Stimulated activated CD4-positive, alpha-beta T cell treated with anti-CD3 and anti-CD28 coated beads, Interleukin-1b, Interleukin-23, amount 100 ng/mL, for 1 hour (primary cell): ENCODE measurements at places on chromosomes 6 and 20.

DNA sequence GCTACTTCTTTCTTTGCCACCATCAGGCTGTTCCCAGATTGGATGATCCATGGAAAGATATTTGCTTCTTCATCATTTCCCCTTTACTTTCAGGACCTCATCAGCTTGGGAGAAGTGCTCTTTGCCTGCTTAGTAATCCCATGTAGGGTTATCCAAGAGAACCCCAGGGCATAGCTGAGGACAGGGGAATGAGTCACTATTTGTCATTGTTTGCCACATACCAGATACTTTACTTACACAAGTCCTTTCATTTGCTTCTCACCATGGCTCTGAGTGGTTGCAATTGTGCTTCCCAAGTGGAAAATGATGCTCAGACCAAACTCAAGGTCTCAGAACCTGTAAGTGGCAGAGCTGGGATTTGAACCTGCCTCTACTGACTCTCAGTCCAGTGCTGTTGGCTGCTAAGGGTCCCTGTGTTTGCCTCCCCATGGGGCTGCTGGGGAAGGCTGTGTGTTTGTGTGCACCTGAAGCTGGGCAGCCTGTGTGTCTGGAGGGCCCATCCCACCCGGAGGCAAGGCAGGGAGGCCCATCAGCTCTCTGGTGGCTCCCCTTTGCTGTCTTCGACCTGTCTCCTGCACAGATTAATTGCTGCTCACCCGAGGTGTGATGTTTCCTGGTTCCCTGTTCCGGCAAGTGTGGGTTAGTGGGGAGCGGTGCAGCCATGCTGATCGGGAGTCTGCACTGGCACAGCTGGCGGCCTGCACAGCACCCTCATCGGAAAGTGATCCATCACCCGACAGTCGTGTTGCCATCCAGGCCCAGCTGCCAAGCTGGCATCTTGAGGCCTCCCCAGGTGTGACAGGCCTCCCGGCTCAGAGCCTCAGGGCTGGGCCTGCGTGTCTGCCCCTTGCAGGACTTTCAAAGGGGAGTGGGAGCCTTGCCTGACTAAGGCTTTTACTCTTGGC, 228.8 kb downstream of the DHX35 start:
- DNase-seq: no peak

- DNase-seq: no peak
Measured at GRCh38 chr6:81812401-81812800, 59.9 kb upstream of the TENT5A start.

DNA sequence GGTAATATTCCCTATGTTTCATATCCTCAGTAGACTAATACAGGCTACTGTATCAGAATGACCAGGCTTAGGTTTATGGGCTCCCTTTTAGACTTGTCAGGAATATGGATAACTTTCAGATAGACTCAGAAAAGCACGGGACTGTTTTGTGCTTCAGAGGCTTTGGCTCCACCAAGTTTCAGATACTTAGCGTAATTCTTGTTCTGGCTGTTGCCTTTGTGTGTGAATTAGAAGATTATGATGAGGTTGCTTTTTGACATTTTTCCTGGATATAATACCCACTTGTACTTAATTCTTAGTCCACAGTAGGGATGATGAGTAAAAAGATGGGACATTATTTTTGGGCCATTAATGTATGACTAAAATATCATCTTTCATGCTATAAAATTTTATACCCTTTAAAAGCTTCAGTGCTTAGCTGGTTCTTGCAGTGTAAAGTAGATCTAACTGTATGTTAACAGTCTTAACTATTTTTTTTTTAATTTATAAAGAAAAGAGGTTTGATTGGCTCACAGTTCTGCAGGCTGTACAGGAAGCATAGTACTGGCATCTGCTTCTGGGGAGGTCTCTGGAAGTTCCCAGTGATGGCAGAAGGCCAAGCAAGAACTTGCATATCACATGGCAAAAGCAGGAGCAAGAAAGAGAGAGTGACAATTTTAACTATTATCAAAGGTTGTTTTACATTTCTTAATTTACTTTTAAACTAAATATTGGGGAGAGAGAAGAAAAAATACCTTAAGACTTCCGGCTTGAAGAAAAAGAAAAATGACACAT, 120.7 kb downstream of the ZFAND3 start:
- no peak for DNase-seq

- no peak for DNase-seq
Measured at GRCh38 chr20:33290852-33291251, 7.8 kb downstream of the BPIFB1 start.

DNA sequence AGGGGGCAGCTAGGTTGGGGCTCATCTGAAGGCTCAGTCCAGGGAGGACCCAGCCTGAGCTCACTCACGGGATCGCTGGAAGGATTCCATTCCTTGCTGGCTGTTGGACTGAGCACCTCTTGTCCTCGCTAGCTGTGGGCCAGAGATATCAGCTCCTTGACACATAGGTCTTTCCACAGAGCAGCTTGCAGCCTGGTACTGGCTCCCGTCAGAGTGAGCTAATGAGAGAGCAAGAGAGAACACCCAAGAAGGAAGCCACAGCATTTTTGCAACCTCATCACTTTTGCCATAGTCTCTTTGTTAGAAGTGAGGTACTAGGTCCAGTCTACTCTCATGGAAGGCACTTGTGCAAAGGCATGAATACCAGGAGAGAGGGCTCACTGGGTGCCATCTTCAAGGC, 179.9 kb downstream of the CDC5L start:
- no peak for DNase-seq

GRCh38 chr6:25781134-25781533, 26.6 kb downstream of the SLC17A4 start:
- DNase-seq: no peak

- no peak for DNase-seq
Measured at GRCh38 chr6:11767978-11768756, 10.4 kb downstream of the ADTRP start.

- no peak for DNase-seq
Measured at GRCh38 chr6:4670290-4670689, 105.9 kb upstream of the CDYL start.

GRCh38 chr6:88547768-88548167, 381.6 kb upstream of the CNR1 start:
- DNase-seq: no peak

DNA sequence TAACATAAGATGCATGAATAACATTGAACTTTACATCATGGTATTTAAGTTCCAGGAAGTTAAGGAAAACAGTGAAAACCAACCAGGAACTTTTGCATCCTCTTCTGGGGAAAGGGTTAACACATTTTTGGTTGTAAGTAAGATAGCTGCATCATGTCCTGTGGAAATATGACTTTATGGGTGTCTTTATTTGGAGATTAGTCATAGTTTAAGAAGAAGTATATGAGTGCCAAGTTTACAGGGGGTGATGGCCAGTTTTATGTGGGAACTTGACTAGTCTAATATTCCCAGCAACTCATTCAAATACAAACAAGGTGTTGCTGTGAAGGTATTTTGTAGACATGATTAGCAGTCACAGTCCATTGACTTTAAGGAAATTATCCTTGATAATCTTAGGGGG, 78.0 kb downstream of the PDE10A start:
- DNase-seq: no peak

DNA sequence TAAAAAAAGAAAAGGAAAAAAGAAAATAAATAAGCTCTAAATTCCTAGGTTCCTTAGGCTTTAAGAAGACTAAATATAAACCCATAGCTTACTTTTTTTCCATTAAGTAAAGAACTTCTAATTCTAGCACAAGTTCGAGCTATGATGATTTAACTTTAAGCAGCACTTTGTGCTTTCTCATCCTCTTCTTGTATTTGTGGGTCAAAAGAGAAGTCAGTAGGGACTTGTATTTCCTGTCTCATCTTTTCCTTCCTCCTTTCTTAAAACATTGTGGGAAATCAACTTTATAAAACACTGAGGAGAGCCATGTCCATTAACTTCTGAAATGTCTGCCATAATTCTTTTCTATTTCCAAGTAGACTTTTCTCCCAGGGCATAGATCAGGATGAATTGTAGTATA, 637.7 kb upstream of the CITED2 start:
- DNase-seq: no peak

GRCh38 chr20:41150664-41151063, 13.3 kb downstream of the PLCG1 start:
- no peak for DNase-seq

DNA sequence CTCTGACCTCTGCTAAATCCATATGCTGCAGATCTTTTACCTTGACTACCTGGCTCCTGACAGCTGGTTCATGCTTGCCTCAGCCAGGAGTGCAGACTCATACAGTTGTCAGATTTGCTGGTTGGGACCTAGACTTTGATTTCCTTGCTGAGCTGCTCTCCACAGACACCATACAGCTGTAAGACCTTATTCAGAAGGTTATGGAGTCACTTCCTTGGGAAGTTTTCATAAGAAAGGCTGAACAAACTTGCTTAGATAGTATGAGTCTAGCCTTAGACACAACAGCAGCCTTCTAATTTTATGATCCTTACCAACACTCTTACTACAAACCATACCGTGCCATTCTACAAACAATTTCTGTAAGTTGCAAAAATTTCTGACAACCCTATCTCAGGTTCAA, 102.9 kb downstream of the EDN1 start:
- DNase-seq: no peak

DNA sequence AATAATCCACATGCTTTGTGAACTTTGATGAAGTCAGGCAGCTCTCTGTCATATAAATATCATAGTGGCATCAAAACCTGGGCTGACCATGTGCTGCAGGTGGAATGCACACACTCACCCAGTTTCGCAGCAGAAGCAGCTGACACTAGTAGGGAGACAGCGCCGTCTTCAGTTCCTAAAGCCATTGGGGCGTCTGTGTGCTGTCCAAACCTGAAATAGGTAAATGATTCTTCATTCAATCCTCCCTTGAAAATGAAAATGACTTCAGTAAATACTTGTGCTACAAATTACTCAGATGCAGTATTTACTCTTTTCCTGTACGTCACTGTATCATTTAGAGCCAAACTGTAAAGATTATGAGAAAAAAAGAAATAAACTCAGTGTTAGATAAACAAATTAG, 127.5 kb downstream of the EYA4 start:
- no peak for DNase-seq

DNA sequence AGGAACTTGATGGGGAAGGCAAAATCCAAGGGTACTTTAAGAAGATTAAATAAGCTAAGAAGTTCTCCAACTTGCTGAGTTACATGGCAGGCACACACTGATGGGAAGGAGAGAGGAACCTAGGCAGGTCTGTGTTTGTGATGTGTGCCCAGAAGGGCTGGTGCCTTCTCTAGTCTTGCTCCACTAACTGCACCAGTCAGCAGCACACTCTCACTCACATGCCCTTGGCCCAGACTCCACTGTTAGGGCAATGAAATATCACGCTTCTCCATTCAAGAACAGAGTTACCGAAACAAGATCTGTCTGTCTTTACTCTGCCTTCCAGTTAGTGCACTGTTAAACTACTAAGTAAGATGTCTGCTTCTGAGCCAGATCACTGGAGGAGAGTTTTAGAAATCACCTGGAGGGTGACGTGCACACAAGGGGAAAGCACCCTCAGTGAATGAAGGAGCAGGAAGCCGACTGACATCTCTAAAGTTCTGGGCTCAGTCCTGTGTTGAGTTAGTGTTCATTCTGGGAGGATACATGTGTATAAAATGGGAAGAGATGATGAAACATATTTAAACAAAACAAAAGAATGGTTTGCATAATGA, 251.1 kb downstream of the FOXC1 start:
- DNase-seq: no peak

GRCh38 chr6:126722411-126722810, 382.5 kb downstream of the CENPW start:
- DNase-seq: no peak

- no peak for DNase-seq
Measured at GRCh38 chr6:170035044-170035443, 255.8 kb downstream of the DLL1 start.

GRCh38 chr6:47633141-47633540, 65.2 kb upstream of the ADGRF4 start:
- no peak for DNase-seq

DNA sequence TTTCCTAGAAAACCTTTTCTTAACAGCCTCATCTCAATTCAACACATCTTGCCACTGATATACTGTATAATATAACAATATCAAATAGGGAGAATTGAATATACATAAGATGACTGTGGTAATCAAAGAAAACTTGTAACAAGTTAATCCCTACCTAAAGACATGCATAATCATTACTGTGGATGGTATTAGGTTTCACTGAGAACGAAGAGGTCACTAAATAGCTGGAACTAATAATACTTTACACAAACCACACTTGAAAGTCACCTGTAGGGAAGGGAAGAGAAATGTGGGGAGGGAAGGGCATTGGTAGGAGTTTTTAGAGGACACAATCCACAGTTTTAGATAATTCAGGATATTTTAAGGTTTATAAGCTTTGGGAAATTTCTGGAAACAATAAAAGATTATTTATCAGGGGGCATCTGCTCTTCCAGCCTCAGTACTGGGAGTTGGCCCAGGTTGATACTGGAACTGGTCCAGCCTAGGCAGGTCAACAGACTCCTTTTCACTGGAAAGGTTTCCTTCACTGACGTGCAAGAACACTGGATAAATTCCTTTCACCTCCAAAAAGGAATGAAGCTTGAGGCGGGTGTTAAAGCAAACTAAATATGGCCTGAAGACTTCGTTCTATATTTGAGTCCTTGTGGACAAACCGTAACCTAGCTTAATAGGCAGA, 44.0 kb downstream of the MAP7 start:
- DNase-seq: no peak

DNA sequence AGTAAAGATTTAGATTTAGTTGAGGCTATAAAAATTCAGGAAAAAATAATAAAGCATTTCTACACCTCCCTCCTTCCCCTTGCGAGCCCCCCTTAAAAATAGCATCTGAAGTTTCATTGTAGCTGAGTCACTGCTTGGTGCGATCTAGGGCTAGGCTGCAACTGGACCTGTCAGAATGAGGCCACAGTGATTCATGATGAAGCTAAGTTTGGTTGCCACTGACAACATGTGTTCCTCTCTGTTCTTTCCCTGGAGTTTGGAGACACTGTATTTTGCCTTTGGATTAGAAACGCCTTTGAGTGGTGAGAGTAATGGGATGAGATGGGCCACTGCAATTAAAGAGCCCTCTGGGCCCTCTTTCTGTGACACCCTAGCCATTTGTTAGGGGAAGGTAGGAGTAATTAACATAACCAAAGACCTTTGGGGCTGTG, 334.1 kb downstream of the NRN1 start:
- no peak for DNase-seq

- no peak for DNase-seq
Measured at GRCh38 chr6:143431226-143431625, 19.3 kb downstream of the ADAT2 start.

- DNase-seq: no peak
Measured at GRCh38 chr6:67698534-67698933, 936.5 kb upstream of the ADGRB3 start.

- DNase-seq: no peak
Measured at GRCh38 chr6:39980839-39981580, 46.7 kb upstream of the MOCS1 start.

DNA sequence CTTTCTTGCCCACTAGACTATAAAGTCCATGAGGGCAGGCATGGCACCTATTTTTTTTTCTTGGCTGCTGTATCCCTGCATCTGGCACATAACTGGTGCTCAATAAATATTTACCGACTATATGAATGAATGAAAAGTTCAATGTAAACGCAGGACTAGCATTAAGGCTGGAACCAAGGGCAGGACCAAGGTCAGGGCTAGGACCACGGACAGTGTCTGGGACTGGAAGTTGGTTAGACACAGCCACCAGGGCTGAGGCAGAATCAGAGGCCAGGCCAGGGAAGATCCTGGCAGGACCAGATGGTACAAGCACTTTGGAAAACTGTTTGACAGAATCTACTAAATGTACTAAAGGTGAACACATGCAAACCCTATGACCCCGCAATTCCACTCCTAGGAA, 3.7 kb downstream of the TNXB start:
- no peak for DNase-seq

GRCh38 chr6:6918216-6918983, 189.4 kb upstream of the RREB1 start:
- DNase-seq: peak; percentile 53
